ENCODE measurements at places on chromosomes 4 and X. TPM values are rescaled to one million over a fixed set of nuclear protein-coding genes. Genes with fewer than 3 reads are reported as not detected.

TAPT1 gene
- total RNA-seq, result 7.5 TPM

LRP2BP gene
- total RNA-seq, result 0.63 TPM

- no peaks in the 10 kb centered on the region for H3K4me1 ChIP-seq
- H3K4me3 ChIP-seq, result no peak overlapping the region
- no peaks in the 10 kb centered on the region for H3K36me3 ChIP-seq
- no peak for DNase-seq
- no peak overlapping the region for H3K27ac ChIP-seq
- no peaks in the 10 kb centered on the region for H3K27me3 ChIP-seq
Measured at GRCh38 chr4:39029752-39030694, 2.2 kb downstream of the TMEM156 start.

GRCh38 chr4:114287079-114287696, 307.7 kb upstream of the ARSJ start:
- no peak for DNase-seq
- H3K27ac ChIP-seq, result no peak overlapping the region
- H3K4me3 ChIP-seq, result no peak overlapping the region

UGT2A1 gene
- total RNA-seq, result not detected

GRCh38 chr4:157977086-157977485, 195.7 kb downstream of the GASK1B start:
- H3K36me3 ChIP-seq, result no peaks in the 10 kb centered on the region
- DNase-seq, result no peak
- H3K4me3 ChIP-seq, result no peak overlapping the region
- H3K27me3 ChIP-seq, result no peaks in the 10 kb centered on the region

HMGB2 gene
- total RNA-seq, result 443 TPM
